T-cell (primary cell): ENCODE measurements at places on chromosomes 7 and 10. TPM values are rescaled to one million over a fixed set of nuclear protein-coding genes. Genes with fewer than 3 reads are reported as not detected.

GRCh38 chr7:104857458-104858425, 156.3 kb upstream of the KMT2E start:
- H3K4me3 ChIP-seq = no peak overlapping the region
- H3K27me3 ChIP-seq = peaks cover 15% of the 10 kb centered on the region
- no peak overlapping the region for H3K27ac ChIP-seq
- no peak for DNase-seq
- H3K36me3 ChIP-seq = no peaks in the 10 kb centered on the region
- H3K4me1 ChIP-seq = peaks cover 11% of the 10 kb centered on the region

GRCh38 chr10:12566161-12567115, 217.1 kb downstream of the CAMK1D start:
- H3K4me3 ChIP-seq = no peak overlapping the region
- H3K4me1 ChIP-seq = no peaks in the 10 kb centered on the region
- H3K27ac ChIP-seq = no peak overlapping the region
- H3K27me3 ChIP-seq = no peaks in the 10 kb centered on the region
- no peaks in the 10 kb centered on the region for H3K36me3 ChIP-seq
- no peak for DNase-seq

DNA sequence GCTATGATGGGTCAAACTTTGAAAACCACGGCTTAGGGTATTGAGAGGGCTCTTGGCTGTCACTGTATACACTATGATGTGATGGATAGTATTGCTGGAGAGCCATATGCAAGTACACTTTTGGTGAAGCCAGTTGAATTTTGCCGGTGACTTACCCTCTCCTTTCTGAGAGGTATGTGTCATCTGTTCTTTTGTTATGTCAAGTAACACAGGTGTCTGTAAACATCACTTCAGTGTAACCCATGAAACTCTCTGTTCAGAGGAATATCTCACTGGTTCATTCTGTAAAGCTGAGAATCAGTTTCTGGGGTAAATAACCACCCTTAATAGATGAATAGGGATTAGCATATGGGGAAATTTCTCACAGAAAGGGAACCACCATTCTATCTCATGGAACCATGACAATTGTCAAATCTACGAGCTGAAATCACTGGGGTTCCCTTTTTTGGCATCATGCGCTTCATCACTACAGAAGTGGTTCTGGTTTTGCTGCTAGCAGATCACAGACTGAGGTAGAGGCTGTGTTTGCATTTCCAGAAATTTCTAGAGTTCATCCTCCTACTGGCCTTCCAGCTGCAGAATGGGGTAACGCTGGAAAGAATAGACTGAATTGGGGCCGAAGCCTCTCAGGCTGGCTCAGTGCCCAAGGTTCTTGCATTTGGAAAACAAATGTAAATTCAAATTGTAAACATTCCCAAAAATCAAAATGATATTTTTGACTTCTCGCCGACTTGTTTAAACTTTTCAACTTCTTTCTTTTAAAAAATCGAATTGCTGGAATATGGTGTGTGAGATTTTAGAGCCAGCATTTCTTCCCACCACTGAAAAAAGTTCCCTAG, 83.3 kb upstream of the CREB5 start:
- no peak for DNase-seq
- peak overlapping the region; percentile 10 for H3K27ac ChIP-seq
- H3K27me3 ChIP-seq = no peaks in the 10 kb centered on the region
- H3K36me3 ChIP-seq = no peaks in the 10 kb centered on the region
- H3K4me3 ChIP-seq = no peak overlapping the region

- H3K4me3 ChIP-seq = no peak overlapping the region
- DNase-seq = peak; percentile 44
- peaks cover 8% of the 10 kb centered on the region for H3K4me1 ChIP-seq
- H3K27me3 ChIP-seq = peaks cover 81% of the 10 kb centered on the region
- H3K36me3 ChIP-seq = no peaks in the 10 kb centered on the region
Measured at GRCh38 chr7:1225441-1226185, 7.1 kb upstream of the UNCX start.

DNA sequence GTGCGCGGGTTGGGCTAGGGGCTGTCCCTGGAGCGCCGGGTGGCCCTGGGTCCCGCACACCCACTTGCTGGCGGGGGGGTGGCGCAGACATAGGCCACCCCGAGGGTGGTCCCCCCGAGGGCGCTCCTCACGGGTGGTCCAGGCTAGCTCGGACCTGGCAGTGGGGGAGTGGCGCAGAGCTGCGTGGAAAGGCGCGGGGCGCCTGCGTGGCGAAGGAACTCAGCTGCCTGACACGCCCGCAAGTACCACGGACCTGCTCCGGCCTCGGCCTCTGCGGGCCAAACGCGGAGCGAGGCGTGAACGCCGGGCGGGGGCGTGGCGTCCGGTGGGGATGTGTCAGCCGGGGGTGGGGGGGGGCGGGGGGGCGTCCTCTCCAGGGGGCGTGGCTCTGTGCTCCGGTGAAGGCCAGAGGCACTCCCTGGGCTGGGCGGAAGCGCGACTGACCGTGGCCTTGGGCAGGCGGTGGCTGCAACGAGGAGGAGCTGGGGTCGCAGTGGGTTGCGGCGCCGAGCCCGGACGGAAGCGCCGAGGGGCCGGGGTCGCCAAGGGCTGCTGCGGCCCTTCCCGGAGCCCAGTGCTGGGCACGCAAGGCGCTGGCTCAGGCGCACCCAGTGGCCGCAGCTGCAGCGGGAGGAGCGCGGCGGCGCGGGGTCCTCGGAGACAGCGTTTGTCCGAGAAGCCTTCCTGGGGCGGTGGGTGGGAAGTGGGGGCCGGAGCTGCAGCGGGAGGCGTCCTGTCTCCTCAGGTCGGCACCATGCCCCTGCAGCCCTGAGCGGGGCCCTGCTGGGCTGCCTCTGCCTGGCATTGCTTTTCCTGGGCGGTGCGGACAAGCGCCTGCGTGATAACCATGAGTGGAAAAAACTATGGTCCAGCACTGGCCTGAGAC, 58.9 kb upstream of the NUPR2 start:
- DNase-seq = no peak
- no peaks in the 10 kb centered on the region for H3K36me3 ChIP-seq
- no peaks in the 10 kb centered on the region for H3K4me1 ChIP-seq
- no peak overlapping the region for H3K27ac ChIP-seq
- no peak overlapping the region for H3K4me3 ChIP-seq
- no peaks in the 10 kb centered on the region for H3K27me3 ChIP-seq

GRCh38 chr7:114789161-114789560, 132.7 kb upstream of the MDFIC start:
- no peak for DNase-seq
- no peak overlapping the region for H3K4me3 ChIP-seq
- no peaks in the 10 kb centered on the region for H3K36me3 ChIP-seq
- no peak overlapping the region for H3K27ac ChIP-seq
- no peaks in the 10 kb centered on the region for H3K27me3 ChIP-seq
- no peaks in the 10 kb centered on the region for H3K4me1 ChIP-seq

- H3K4me3 ChIP-seq = no peak overlapping the region
- H3K27me3 ChIP-seq = no peaks in the 10 kb centered on the region
- H3K27ac ChIP-seq = no peak overlapping the region
- no peaks in the 10 kb centered on the region for H3K36me3 ChIP-seq
- DNase-seq = no peak
Measured at GRCh38 chr7:112757337-112757736, 32.9 kb downstream of the TMEM168 start.

DNA sequence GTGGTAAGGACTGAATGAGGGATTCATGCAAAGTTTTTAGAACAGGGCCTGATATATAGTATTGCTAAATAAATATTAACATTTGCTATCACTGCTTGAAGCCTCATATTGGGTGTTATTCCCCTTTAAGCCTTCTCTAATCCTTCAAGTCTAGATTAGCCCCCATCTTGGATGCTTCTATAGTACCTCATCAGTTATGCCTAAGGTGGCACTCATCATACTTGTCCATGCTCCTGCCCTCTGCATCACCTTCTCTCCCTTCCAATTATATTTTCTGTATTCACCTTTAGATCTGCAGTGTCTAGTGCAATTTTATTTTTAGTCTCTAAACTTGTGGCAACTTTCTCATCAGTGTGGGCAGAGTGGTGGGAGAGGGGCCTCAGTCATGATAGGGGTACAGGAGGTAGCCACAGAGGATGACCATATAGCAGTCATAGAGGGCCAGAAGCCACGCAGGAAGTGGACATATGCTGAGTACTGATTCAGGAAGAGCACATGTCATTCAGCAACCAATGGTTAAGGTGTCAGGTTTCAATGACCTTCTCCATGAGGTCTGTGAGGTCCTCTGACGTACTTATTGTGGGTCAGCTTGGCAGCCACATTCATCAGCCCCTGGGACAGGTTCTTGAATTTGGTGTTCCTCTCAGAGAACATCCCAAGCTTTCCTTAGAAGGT, 2.5 kb downstream of the ENTPD1 start:
- H3K4me3 ChIP-seq = no peak overlapping the region
- DNase-seq = no peak
- peaks cover 3% of the 10 kb centered on the region for H3K27me3 ChIP-seq

- no peaks in the 10 kb centered on the region for H3K36me3 ChIP-seq
- H3K4me1 ChIP-seq = no peaks in the 10 kb centered on the region
- H3K27me3 ChIP-seq = no peaks in the 10 kb centered on the region
- no peak overlapping the region for H3K27ac ChIP-seq
Measured at GRCh38 chr10:33900596-33900995, 566.1 kb upstream of the NRP1 start.

DNA sequence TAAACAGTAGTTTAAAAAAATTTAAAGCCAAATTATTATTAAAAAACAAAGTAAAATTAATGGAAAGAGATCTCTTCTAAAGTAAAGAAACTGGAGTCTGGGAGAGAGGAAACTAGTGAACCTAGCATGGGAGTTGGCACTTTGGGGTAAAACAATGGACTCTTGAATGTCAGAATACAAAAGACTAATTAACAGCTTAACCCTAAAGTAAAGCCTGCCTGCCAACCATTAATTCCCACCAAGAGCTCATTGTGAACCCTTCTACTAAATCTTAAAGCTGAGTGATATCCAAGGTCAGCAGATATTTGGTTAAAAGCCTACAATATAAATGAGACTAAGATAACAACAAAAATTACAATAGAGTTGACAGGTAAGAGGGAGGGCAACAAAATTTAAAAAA, 36.5 kb downstream of the KMT2C start:
- H3K36me3 ChIP-seq = no peaks in the 10 kb centered on the region
- H3K4me3 ChIP-seq = no peak overlapping the region
- H3K27me3 ChIP-seq = no peaks in the 10 kb centered on the region

GRCh38 chr10:98577578-98577977, 130.8 kb upstream of the HPS1 start:
- H3K27me3 ChIP-seq = no peaks in the 10 kb centered on the region
- no peak overlapping the region for H3K27ac ChIP-seq
- H3K36me3 ChIP-seq = no peaks in the 10 kb centered on the region
- no peaks in the 10 kb centered on the region for H3K4me1 ChIP-seq
- no peak overlapping the region for H3K4me3 ChIP-seq

SDK1 gene
- total RNA-seq = 1.7 TPM

EBLN1 gene
- total RNA-seq = not detected

STOX1 gene
- total RNA-seq = 0.16 TPM

LBX1 gene
- total RNA-seq = not detected

PTPRZ1 gene
- not detected for total RNA-seq

SSC4D gene
- total RNA-seq = not detected

CYP3A4 gene
- total RNA-seq = not detected

TMEM196 gene
- not detected for total RNA-seq

CPXM2 gene
- not detected for total RNA-seq
